Fibroblast of skin of right biceps (primary cell): ENCODE measurements at places on chromosomes 4 and X.

DNA sequence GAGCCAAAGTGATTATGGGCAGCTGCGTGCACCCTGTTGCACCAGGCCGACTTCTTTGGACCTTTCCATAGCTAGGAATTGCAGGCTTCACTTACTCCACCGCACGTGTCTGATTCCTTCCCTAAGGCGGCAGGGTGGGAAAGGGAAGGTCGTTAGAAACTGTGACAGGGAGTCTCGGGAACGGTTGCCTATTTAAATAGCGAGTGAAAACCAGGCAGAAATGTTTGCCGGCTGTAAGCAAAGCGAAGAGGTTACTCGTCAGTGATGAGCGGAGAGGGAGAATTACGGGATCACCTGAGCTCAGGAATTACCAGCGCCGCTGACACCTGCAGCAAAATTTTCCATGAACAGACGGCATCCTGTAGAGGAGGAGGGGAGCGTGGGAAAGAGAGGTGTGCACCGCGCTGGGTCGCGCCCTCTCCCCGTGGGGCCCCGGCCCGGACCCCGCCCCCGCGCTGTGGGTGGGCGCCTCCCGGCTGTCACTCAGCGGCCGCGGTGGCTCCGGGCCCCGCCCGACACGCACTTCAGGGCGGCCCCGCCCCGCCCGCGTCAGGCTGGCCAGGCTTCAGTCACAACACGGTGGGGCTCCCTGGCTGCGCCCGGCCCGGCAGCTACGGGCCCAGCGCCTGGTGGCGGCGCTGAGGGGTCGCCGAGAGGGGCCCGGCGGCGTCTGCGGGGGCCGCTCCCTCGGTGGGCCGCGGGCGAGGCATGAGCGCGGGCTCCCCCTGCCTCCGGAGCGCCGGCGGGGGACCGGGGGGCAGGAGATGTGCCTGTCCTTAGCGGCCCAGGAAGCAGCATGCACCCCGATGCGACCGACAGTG is at the start of gene SNX25:
SNX25 (plus strand) TSS at position 568 of the 821 bp plus-strand sequence; CDS start at position 797, 229 bp downstream.
- DNase-seq = peak; percentile 82

DNA sequence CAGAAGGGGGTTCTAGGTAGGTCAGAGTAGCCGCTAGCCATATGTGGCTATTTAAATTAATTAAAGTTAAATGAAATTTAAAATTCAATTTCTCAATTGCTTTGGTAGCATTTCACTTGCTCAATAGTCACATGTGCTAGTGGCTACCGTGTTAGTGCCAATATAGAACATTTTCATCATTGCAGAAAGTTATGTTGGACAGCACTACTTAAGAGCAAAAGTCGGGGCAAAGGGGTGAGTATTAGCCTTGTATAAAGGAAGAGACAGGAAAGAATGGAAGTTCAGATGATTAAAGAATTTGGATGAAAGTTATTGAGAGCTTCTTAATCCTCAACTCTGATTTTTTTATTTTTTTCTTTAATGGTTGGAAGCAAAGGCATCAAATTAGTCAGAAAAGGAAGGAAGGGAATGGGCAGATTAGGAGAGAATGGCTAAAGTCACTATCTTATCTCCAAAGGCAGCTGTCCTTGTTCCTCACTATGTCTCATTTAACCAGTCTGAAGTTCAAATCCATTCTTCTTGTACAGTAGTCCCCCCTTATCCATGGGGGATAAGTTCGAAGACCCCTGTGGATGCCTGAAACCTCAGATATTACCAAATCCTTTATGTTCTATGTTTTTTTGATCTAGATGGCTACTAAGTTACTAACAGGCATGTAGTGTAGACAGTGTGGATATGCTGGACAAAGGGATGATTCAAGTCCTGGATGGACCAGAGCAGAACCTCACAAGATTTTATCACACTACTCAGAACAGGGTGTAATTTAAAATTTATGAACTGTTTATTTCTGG is 22.9 kb downstream of the OCIAD1 start:
- no peak for DNase-seq

DNA sequence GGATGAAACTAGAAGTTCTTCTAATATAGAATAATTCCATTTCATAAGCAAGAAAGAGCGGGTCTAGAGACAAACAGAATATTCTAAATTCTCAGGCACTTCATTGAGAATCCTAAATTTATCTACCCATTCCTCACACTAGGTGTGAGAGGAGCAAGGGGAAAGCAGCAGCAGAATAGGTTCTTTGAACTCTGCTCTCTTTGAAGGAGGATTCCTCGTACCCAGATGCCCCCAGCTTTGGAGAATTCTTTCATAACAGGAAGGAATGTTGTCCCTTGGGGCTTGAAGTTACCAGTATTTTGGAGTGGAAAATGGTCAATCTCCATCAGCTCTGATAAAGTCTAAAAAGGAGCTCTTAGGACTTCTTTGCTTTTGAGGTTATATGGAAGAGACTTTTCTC is 59.7 kb upstream of the RASGEF1B start:
- no peak for DNase-seq

DNA sequence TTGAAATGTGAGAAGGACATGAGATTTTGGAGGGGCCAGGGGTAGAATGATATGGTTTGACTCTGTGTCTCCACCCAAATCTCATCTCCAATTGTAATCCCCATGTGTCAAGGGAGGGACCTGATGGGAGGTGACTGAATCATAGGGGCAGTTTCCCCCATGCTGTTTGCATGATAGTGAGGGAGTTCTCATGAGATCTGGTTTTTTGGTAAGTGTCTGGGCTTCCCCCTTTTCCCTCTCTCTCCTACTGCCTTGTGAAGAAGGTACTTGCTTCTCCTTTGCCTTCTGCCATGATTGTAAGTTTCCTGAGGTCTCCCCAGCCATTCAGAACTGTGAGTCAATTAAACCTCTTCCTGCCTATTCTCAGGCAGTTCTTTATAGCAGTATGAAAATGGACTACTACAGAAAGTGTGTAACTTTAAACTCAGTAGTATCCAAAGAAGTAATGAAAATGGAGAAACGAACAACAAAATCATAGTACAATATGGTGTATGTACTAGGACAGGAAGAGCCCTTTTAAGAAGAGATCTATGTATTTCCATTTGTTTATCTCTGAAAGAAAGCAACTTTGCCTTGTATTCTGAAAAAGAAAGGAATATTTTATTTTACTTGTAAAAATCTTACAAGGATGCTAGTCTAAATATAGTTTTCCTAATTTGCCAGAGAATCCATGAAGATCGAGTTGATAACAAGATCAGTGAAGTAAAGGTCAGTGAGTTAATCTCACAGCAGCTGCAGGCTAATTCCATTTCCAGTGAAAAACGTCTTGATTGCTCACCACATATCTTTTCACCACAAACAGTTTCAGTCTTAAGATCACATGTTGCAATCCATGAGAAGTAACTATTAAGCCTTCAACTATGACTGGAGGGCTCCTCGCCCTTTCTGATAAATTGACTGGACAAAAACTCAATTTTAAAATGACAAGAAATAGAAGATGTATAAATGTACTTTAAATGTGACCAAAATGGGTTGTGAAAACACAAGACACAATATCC is 20.5 kb downstream of the PKD2 start:
- DNase-seq = peak; percentile 91

- DNase-seq = no peak
These were observed 1056.4 kb downstream of the ADGRL3 start for GRCh38 chr4:62256479-62256878.

DNA sequence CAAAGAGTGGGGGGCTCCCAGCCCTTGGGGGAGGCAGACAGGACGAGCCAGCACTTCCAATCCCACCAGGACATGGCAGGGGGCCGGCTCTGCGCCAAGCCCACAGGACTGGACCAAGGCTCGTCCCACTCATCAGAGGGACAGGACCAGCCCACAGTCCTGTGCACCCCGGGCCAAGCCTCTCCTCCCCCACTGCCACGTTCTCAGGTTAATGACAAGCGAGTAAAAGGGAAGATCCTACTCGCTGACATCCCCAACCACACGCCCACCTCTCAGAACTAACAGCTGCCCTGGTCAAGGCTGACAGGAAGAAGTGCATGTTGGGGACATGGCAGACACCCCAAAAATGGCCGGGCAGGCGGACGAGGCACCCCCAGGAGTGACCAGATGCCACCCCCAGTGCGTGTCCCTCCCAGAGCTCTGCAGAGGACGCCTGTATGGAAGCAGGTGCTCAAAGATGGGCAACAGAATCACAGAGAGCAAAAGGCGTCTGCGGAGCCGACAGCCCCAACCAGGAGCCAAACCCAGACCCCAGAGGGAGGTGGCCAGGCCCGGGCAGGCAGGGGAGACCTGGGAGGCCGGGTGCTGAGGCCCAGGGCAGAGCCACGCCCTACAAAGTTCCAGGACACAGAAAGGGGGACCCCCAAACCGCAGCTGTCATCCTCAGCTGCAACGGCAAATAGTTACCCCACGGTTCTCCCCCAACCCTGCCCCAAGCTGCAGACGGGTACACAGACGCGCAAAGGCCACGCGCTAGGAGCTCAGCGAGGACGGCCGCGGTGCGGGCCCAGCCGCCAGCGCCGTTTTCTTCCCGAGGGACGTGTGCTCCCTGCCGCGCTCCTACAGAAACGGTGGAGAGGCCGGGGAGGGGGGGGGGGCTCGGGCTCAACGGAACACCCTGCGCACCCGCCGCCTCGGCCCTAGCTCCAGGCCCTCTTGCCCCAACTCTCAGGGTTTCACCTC is 1.7 kb downstream of the CTBP1 start:
- DNase-seq = peak; percentile 21

- DNase-seq = no peak
These were observed 74.9 kb upstream of the SCML1 start for GRCh38 chrX:17662391-17662790.

GRCh38 chr4:176034499-176034898 is 31.1 kb upstream of the WDR17 start:
- peak; percentile 46 for DNase-seq

DNA sequence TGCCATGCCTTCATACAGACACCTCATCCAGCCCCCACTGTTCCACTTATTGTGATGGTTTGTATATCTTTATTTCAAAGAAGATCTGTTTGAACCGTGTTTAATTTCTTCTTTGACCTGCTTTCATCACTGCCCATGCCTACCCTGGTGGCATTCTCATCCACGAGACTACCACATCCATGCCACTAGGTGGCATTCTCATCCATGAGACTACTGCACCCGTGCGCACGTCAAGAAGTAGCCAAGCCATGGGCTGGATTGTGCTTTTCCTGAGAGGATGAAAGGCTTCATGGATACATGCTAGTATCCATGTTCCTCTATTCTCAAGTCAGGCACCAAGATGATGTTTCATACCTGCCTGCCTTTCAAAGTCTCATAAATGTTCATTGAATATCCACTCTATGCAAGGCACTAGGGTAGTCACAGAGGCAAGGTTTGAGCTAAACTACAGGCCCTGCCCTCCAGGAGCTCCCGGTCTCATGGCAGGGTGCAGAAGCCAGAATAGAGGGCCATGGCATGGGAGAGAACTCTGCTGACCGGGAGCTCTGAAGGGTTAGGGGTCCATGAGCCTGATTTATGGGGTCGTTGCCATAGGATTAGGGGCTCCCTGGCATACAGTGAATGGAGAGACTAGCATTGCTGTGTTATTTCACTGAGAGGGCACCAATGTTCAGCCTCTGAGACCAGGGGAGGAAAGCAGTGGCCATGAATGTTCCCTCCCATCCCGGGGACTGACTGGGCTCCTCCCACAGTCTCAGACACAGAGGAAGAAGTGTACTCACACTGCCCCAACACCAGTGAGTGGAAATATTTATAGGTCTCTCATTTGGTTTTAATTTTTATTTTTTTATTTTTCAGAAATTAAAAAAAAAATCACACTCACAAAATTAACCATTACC is 24.8 kb upstream of the EOLA2 start:
- peak; percentile 69 for DNase-seq

DNA sequence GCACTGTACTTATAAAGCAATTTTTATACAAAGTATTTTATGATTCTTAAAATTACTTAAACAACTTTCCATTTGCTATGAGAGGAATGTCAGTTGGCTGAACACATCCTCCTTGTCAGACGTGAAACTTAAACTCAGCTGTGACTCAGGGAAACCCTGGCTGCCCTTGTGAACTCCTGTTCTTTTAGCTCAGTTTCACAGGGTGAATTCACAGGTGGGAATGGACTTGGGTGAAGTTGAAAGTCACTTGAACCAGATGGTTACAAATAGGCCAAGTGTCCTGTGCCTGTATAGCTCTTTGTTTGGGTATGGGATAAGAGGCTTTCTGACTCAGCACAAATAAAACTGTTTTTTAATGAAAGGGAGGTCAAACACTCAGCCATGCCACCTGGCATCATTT is 67.4 kb upstream of the FAM47B start:
- DNase-seq = peak; percentile 63

- DNase-seq = no peak
These were observed 124.9 kb downstream of the FRMPD4 start for GRCh38 chrX:12263211-12263610.

GRCh38 chr4:165799384-165799815 is 73.6 kb upstream of the TLL1 start:
- DNase-seq = no peak

DNA sequence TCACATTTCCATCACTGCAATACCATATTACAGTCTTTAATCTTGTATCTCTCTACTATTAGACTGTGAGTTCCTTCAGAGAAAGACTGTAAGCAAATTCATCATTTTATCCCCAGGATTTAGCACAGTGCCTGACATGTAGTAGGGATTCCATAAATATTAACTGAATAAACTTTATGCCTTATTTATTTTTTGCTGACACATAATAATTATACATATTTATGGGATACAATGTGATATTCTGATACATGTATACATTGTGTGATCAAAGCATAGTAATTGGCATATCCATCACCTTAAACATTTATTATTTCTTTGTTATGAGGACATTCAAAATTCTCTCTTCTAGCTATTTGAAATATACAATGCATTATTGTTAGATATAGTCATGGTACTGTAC is 3.7 kb downstream of the PPEF2 start:
- DNase-seq = no peak

DNA sequence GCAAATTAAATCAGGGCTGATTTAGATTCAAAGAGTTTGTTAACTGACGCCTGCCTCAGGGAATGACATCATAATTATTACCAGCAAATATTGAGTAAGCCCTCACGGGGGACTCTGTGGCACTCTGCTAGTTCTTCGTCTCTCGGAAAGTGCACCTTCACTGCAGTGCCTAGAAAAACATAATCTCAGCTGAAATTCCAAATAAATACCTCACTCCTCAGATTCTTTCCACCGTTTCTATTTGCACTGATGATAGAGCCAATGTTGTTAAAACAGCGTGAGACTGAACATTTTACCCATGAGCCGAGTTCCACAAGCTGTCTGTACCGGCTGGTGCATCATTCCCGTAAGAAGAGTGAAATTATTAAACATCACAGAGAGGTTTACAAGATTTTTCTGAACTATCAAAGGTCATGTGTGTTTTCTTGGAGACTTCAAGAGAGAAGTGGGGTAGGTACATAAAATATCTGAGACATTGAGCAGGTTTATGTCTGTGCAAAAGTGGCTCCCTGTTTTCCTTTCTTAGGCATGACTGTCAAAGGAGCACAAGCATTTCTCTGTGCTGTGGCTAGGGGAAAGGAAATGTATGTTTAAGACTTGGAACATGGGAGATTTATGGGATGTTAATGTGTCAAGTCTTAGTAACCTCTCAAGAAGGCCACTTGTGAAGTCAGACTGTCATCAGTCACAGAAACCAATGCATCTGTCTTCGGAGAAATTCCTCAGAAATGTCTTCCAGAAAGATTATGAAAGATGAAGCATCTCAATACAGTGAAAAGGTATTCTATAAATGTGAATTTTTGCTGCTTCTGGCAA is 119.6 kb downstream of the CBLL2 start:
- DNase-seq = peak; percentile 76

GRCh38 chrX:19670854-19671620 is 155.7 kb upstream of the MAP3K15 start:
- DNase-seq = peak; percentile 84
